NCI-H187 treated with DMSO at 0.1 percent for 48 hours (cell line): ENCODE measurements at places on chromosomes 16 and 17.

- DNase-seq, result no peak
These were observed 459.9 kb upstream of the MAF start for GRCh38 chr16:80060470-80060869.

GRCh38 chr16:77899416-77899815 is 111.1 kb downstream of the VAT1L start:
- DNase-seq, result no peak

DNA sequence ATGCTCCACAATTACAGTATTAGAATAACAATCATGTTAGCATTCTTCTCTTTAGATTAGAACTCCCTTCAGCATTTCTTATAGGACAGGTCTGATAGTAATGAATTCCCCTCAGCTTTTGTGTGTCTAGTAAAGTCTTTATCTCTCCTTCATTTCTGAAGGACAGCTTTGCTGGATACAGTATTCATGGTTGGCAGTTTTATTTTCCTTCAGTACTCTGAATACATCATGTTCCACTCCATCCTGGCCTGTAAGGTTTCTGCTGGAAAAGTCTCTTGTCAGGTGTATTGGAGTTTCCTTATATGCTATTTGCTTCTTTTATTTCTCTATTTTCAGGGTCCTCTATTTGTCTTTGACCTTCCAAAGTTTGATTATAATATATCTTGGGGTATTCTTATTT is 4.0 kb upstream of the ABCA10 start:
- DNase-seq, result no peak

GRCh38 chr17:10798332-10798749 is 5.6 kb downstream of the TMEM238L start:
- no peak for DNase-seq

GRCh38 chr17:60080545-60080944 is 1.8 kb upstream of the HEATR6 start:
- no peak for DNase-seq

- no peak for DNase-seq
These were observed 3.6 kb downstream of the TP53I13 start for GRCh38 chr17:29571883-29572681.

GRCh38 chr16:12547608-12547922 is 256.1 kb downstream of the CPPED1 start:
- no peak for DNase-seq

DNA sequence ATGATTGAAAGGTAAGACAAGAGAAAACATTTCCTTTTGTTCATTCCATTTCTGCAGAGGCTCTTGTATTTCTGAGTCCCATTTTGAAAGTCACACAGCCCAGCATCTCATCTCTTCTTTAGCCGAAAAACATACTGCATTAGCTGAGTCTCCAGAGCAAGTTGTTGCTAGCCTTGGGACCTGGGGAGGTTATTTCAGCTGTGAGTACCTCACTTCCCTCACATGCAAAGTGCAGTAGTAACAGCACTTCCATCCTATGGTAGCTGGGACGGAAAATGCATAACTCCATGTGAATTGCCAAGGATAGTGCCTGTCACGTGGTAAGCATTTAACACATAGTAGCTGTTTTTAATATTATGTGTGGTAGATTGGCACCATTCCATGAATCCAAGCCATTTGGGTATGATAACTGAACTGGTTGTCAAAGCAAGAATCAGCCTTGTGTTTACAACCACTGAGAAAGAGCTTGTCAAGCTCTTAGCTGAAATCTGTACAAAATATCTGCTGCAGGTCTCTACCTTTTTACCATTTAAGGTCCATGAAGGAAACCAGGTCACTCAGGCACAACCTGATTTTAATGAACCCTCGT is 345.7 kb downstream of the CDH13 start:
- DNase-seq, result no peak

DNA sequence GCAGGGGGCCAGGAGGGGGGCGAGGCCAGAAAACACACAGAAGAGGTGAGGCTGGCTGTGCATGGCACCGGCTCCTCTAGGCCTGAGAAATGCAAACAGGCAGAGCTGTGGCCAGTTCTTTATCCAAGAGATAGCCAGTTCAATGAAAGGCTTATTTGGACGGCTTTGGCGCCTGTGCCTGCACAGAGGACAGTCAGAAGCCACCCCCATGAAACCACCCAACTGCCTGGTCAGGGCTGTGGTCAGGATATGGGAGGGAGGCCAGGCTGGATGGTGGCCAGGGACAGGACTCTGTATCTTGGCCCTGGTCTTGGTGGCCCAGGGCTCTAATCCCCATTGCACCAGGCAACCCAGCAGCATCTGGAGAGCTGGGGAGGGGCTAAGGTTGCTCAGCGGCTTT is 24.5 kb upstream of the GPRC5C start:
- DNase-seq, result no peak

DNA sequence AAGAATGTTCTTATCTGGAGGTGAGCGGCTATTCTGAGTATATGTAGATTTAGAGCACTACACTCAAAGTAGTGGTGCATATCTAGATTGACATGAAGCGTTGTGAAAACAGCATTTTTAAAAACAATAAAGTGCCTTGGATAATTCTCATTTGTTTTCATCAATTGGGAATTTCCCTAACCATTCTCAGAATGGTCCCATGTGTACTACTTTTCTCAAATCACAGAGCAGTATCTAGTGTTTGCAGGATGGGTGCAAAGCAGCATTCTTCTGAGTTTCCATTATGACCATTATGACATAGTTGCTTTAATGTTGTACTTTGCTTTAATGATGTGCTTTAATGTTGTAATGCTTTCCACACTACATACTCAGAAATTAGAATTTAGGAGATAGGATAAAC is 16.2 kb upstream of the BCAS3 start:
- DNase-seq, result no peak

GRCh38 chr16:4362476-4363135 is 9.0 kb upstream of the VASN start:
- no peak for DNase-seq

GRCh38 chr16:55349867-55350266 is 25.9 kb downstream of the IRX6 start:
- no peak for DNase-seq

- DNase-seq, result no peak
These were observed 191.8 kb upstream of the CHMP6 start for GRCh38 chr17:80799538-80800480.

GRCh38 chr16:50644729-50645128 is 36.4 kb downstream of the SNX20 start:
- no peak for DNase-seq

GRCh38 chr16:77273-77806 is 685 bp upstream of the MPG start:
- DNase-seq, result no peak

DNA sequence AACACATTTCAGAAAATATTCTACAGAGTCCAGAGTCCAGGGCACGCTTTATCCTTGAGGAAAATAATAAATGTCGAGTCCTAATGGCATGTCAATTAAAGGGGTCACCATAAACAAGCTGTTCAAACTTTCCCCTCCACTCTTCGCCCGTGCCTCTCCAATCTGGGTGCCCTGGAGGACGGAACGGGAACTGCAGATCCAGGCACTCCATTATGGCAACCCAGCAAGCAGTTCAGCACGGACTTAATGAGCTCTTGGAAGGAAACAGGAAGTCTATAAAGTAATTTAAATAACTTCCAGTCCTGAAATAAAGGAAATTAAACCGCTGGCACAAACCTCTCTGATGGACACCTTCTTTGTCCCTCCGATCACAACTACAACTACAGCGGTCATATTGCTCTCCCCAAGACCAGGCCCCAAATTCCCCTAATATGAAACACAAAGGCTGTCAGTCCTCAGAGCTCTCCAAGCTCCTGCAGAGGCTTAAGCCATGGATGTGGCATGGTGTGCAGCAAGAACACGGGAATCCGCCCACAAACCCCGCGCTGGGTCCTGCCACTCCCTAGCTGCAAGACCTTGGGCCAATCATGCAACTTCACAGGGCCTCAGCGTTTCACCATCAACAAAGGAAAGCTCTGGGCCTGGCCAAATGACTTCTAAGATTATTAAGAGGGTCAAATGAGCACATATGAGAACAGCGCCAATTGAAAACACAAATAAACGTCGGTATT is 52.6 kb downstream of the ZFHX3 start:
- DNase-seq, result no peak

DNA sequence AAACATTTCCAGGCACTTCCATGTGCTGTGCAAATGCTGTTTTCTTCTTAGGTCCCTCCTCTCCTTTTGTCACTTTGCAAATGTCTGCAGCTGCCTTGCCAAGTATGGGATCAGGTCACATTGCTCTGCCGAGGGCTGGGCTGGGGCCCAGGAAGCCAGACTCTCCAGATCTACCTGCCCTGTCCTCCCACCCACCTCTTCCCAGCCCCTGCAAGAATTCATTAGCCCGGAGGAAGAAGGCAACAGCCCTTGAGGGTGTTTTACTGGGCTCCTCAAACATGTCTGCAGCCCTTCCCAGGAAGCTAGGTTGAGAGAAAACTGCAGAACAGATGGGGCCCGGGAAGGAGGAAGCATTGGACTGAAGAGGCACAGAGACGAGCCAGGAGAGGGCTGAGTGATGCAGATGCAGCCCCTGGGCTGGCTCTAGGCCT is 47.1 kb downstream of the WSB1 start:
- DNase-seq, result no peak

DNA sequence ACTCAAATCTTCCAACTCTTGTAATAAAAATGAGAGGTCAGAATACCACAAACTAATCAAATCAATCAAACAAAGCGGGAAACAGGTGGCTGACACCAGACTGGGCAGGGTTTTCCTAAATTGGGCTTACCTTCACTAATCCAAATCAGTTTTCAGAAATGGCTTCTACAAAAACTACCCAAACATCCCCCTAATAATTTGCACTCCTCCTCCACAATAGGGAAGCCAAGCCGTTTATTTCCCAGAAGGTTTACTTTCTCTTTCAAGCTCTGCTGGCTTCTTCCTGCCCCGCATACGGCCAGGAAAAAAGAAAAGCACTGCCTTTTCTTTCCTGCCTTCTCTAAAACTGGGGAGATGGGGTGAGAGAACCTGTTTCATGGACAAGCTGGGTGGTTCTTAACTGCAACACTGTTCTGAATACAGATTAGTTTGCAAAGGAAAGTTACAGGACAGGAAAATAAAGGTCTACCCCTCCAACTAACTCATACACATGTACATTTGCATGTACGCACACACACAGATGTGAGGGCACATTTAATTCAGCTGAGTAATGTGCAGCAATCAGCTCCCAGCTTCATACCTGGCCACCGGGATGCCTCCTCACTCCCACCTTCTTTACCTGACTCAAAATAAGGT is 9.2 kb downstream of the STAT3 start:
- no peak for DNase-seq

DNA sequence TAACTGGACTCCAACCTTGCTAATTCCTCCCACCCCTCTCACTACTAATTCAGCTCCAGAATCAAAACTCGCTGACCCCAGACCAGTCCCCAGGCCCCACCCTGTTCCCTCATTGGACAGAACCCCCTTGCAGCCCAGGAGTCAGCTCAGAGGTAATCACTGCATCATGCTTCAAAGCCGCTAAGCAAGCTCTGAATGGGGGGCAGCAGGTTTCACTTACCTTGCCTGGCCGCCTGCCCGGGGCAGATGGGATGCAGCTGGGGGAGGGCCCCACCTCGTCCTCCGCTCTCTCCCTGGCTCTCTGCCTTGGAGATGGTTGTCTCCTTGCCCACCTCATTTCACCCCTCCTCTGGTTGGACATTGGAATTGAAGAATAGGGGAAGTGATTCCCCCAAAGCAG is 4.8 kb upstream of the NGFR start:
- DNase-seq, result no peak

DNA sequence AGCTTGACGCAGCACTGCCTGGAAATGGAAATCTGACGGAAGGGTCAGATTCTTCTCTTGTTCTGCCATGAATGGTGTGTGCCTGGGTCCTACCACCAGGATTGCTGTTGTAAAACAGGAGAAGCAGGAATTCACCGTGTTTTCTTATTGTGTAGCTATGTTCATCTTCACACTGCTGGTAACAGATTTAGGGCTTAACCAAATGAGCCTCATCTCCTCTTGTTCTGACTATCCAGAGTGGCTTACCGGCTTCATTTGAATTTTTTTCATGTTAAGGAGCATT is 97.3 kb upstream of the CHMP6 start:
- DNase-seq, result no peak

DNA sequence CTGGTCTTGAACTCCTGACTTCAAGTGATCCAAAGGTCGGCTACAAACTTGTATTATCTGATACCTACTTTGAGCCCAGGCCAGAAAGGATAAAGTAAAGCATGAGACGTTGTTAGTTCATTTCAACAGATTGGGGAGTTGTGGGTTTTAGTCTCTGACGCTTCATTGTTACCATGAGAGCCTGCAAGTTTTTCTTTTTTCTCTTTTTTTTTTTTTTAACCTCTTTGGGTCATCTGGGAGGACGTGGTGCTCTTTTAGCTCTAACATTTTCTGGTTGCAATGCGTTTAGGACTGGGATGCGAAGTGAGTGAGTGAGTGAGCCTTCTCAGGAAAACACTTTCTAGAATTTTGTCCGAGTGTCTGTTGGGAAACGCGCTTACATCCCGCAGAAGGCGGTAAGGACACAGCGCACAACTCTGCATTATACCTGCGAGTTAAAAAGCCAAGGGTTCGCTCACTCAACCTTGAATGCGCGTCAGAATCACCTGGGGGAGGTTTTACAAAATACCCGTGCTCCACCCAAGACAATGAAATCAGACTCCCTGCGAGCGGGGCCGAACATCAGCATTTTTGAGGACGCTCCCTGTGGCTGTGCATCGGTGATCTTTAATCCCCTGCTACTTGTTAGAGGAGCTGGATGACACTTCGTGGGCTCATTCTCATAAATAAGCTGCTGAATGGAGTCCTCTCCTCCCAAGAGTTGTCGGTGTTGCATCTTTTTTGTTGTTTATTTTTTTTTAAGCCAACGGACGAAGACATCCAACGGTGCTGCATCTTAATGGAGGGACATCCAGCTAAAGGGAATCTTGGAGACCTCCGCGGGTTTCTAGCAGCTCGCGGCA is 629 bp upstream of the RNF135 start:
- DNase-seq, result no peak

GRCh38 chr16:79439901-79440300 is 160.6 kb downstream of the MAF start:
- no peak for DNase-seq

- DNase-seq, result no peak
These were observed 224.2 kb downstream of the PARN start for GRCh38 chr16:14405611-14406537.

DNA sequence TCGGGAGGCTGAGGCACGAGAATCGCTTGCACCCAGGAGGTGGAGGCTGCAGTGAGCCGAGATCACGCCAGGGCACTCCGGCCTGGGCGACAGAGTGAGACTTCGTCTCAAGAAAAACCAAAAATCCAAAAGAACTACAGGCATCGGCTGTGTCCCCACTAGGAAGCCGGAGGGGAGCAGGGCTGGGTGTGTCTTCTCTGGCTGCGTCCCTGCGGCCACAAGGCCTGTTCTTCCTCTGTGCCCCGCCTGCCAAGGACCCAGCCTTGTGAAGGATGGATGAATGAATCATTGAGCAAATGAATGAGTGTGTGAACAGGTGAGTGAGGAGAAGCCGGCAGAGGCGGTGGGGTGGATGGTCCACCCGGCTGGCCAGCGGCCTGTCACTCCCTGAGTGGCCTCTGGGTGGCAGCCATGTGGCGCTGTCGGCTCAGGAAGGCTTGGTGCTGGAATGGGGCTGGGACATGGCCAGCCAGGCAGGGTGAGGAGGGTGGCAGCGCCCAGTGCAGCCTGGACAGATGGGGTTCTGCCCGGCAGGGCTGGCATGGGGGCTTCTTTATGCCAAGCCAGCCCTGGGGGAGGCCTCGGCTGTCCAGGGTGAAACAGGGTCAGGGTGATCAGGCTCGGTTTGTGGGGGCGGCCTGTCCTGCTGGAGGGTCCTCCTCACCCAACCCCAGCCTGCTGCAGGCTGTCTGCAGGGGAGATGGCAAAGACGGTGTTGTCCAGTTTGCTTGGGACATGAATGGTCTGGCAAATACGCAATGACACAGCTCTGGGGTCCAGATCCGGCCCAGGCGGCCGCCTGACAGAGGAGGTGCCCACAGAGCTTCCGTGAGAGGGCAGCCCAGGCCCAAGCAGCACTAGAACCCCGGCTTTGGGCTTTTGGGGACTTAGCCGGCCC is 21.7 kb downstream of the SLC25A10 start:
- DNase-seq, result peak; percentile 30
